ENCODE measurements at places on chromosomes 11 and 22.

DNA sequence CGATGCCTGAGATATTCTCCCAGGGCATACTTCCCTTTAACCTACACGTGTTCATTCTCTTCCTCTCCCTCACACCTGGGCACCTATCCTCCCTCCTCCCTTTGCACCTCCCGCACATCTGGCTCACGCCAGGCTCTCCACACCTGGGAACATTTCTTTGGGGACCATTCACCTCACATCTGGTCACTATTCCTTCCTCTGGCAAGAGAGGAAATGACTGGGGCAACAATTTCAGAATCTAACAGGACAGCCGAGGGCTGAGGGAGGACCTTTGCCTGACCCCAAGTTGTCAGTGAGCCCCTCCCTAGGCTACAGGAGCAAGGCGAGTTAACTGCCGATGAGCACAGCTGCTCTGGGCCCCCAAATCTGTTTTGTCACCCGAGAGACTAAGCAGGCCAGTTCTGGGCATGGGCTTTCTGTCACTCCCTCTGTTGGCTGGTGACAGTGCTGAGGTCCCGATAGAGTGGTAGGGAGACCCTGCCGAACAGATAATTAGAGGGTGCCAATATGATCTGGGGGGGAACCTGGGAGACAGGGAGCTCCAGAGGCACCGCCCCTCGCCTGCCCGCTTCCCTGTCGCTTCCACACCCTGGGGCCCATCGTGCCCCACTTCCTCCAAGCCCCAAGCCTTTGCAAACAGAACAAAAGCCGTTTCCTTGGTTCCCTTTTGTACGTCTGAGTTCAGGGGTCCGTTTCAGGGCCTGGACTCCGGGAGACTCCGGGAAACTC is 45.6 kb downstream of the EIF3F start:
- no peak for DNase-seq

DNA sequence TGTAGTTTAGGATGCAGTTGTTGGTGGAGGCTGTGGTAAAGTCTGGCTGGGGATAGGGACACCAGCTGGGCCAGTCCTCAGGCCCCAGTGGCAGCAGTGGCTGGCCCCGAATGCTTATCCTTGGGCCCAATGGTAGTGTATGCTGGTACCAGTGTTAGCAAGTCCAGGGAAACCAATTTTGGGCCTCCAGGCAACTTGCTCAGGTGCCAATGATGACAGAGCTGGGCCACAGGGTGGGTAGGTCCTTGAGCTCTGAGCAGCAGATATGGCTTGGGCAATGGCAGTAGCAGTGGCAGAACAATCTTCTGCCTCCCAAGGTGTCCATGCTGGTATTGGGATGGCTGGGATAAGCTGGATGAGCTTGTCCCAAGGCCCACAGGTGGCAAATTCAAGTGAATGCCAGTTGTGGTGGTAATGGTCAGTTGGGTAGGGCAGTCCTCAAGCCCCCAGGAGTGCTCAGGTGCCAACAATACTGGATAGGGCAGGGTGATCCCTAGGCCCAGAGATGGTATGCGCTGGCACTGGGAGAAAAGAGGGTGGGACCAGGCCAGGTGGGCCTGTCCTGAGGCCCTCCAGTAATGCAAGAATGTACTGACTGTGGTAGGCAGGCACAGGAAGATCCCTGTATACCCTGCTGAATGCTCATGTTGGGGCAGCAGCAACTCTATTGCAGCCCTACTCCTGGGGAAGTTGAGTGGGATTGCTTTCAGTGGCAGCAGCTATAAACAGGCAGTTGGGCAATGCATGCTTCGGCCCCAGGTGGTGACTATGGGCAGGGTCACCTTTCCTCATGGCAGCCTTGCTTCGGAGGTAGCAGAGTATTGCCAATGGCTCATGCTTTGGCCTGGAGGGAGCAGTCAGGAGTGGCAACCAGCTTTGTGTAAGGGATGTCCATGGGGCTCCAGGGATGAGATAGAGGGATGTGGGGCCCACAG is 54.7 kb downstream of the KCNQ1OT1 start:
- DNase-seq, result no peak

DNA sequence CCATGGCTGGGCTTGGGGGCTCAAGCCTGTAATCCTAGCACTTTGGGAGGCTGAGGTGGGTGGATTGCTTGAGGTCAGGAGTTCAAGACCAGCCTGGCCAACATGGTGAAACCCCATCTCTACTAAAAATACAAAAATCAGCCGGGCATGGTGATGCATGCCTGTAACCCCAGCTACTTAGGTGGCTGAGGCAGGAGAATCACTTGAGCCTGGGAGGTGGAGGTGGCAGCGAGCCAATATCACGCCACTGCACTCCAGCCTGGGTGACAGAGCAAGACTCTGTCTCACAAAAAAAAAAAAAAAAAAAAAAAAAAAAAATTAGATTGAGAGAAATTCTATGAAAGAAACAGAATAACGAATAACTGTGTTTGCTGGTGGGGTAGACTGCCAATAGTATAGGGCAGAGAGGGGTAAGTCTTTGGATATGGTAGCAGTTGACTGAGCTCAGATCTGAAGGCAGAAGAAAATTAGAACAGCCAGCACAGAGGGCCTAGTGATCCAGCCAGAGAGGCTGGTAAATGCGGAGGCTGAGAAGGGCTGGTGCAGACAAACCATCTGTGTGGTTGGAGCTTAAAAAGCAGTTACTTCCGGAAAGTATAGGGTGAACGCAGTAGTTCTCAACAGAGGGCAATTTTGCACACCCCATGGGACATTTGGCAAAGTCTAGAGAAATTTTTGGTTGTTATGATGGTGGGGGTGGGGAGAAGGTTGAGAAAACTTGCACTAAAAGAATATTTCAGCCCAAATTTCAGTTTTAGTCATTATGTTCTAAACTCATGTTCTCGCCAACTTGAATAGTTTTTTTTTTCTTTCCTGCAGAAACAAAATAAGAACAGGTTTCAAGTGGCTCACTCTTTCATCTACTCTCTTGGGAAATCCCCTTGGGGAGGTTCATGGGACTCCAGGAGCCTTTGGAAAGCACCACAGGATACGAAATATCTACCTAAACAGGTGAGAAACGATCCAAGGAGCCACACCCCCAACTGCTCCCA is 1.6 kb upstream of the HORMAD2 start:
- DNase-seq, result no peak

DNA sequence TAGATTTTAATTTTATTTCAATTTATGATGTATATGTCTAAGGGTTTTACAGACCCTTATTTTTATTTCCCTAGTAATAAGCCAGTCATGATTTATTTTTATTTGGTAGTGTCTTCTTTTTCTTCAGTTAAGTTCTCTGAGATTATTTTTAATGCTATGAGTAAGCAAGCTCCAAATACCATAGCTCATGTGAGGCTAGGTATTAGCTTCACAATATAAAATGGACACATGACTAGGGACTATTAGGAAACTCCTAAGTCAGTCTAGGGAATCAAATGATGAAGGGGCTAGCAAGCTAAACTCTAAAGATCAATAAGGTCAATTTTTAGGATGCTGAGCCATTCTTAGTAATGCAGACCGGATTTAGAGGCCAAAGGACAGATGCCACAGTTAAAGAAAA is 45.9 kb downstream of the CKAP5 start:
- no peak for DNase-seq

DNA sequence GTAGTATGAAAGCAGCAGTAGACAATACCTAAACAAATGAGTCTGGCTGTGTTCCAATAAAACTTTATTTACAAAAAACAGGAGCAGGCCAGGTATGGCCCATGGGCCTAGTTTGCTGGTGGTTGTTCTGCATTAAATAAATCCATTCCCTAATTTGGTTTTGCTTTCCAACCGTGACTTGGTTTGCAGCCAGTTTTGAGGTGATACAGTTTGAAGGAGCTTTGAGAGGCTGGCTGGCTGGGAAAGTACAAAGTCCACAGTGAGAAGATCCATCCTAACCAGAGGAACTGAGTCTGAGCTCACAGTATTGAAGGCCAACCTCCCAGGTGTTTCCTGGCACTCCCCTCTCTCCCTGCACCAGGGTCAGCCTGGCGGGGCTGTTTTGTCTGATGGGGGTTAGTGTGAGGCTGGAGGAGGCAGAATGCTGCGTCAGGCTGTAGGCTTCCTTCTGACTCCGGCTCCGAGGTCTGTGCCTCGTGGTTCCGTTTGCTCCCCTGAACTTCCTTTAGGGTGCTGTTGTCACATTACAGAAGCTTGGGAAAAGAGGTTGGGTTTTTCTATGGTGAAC is 129.5 kb downstream of the MICAL2 start:
- DNase-seq, result no peak

DNA sequence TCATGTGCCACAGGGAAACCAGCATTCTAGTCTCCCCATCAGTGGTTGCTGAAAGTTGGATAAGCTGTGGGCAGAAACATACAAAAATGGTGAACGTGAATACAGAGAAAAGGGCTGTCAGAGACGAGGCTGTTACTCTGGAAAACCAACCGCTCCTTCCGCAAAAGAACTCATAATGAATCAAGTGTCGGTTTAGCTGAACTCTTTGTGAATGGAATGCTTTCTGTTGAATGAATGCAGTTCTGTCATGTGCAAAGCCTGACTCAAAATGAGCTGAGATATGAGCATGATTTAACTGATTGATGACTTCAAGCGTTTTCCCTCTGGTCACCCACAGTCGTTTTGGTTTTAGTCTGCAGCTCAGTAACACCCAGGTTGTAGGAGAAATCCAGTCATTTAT is 298.3 kb downstream of the ETS1 start:
- DNase-seq, result no peak

DNA sequence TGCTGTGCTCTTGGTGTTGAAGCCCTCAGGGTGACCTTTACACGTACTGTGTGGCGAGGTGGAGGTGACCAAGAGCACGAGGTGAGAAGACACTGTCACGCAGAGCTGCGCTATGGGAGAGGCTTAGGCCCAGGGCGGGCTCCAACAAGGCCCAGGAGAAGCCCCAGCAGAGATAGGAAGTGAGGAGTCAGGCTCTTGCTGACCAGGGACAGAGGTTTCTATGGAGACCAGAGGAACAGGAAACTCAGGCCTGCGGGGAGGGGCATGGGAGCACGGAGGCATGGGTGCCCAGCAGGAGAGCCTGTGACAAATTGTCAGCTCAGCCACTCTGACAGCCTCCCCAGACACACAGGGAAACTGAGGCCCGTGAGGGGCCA is 15.8 kb downstream of the DGKZ start:
- no peak for DNase-seq

DNA sequence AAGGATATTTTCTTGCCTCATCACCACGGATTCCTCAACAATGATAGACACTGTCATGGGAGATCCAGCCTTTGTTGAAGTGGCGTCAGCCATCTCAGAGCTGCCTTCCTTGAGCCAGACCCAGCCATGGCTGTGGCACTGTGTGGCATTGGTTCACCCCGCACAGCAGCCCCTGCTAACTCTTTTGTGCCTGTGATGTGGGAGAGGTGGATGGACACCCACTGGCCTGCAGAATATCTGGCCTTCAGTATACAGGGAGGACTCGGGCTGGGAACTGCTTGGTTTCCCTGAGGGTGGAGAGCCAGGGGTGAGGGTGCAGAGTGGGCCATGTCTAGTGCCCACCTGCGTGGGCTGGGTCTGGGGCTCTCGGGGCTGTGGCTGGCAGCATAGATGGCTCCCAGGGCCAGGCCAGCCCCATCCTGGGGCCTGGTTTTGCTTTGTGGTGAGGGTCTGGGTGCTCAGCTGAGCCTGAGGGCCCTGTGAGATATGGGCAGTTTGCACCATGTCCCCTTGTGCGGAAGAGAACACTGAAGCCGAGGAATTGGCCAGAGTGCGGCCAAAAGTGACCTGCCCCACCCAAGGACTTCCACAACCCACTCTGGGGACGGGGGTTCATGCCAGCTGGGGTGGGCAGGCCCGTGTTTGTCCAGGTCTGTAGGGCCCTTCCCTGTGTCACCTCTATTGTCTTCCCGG is 6.1 kb downstream of the CLDN5 start:
- no peak for DNase-seq

- DNase-seq, result no peak
Measured at GRCh38 chr11:1335811-1336761, 26.7 kb upstream of the TOLLIP start.

DNA sequence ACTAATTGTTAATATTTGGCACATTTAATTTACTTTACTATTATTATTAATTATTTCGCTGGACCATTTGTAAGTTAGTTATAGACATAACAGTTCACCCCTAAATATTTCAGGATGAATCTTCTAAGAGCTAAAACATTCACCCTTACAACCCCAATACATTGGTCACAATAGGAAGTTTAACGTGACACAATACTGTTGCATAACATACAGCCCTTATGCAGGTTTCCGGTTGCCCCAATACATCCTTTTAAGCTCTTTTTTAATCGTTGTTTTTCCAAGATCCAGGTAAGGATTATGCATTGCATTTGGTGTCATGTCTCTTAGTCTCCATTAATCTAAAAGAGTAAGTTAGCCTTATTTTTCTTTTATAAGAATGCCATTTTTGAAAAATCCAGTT is 71.2 kb downstream of the HSD17B12 start:
- no peak for DNase-seq

DNA sequence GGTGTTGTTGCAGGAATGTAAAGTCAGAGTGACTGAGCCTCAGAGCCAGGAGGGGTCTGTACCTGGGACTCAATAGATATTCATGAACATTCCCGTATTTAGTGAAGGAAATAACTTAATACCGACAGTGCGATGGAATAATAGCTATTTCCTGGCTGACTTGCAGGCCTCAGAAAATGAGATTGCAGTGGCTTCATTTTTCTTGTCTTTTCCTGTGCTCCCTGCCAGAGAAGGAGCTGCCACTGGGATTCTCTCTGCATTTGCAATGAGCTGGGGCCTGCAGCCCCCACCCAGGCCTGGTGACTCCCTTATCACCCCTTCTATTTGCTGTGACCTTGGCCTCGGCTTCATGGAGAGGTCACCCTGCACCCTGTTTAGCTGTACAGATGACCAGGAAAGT is 173.4 kb downstream of the MIAT start:
- DNase-seq, result no peak

- peak; percentile 57 for DNase-seq
Measured at GRCh38 chr11:27234043-27234668, 128.9 kb downstream of the CCDC34 start.

DNA sequence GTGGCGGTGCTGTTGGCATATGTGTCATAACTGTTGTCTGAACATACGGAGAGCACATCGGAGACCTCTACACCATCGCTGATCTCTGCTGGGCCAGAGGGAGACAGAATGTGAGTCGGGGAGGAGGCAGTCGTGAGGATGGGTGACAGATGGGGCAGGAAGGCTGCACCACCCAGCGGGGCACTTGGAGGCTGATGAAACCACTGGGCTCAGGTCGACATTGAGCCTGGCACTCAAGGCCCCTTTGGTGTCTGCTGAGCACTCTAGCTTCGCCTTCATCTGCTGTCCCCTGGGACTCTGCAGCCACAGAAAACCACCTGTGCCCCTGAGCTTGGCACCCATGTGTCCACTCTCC is 2.5 kb upstream of the KLHL35 start:
- DNase-seq, result no peak

Data from amniotic stem cell (primary cell).